B cell (primary cell): ENCODE measurements at places on chromosomes 7 and 10.

GRCh38 chr10:71631007-71631861 lies 88.3 kb downstream of the C10orf105 start:
- DNase-seq, result no peak

- peak; percentile 45 for DNase-seq
These were observed 59.7 kb upstream of the CCDC71L start for GRCh38 chr7:106720641-106721040.

- no peak for DNase-seq
These were observed 207.3 kb upstream of the ADO start for GRCh38 chr10:62597226-62597625.

DNA sequence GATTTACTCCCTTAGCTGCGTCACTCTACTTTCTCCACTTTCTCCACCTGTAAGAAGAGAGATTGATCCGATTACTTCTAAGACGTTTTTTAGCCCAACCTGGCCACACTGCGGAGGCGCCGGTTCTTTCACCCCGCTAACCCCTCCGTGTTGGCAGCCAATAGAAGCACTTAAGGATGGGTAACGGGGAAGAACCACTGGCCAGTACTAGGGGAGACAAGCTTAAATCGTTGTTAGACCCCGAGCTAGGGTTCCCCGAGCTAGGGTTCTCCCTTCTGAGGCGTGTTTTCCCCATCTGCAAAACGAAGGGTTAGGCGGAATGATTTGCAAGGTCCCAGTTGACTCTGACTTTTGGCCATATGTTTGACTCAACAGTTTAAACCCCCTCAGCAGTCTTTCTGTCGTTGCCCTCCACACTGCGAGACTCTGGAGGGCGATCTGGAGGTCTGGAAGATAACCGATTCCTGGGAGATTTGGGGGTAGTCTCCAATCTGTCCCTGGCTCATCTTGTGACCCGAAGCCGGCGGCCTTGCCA lies 644 bp downstream of the UMAD1 start:
- DNase-seq, result no peak

GRCh38 chr10:84395581-84395980 lies 67.2 kb downstream of the CCSER2 start:
- DNase-seq, result no peak

DNA sequence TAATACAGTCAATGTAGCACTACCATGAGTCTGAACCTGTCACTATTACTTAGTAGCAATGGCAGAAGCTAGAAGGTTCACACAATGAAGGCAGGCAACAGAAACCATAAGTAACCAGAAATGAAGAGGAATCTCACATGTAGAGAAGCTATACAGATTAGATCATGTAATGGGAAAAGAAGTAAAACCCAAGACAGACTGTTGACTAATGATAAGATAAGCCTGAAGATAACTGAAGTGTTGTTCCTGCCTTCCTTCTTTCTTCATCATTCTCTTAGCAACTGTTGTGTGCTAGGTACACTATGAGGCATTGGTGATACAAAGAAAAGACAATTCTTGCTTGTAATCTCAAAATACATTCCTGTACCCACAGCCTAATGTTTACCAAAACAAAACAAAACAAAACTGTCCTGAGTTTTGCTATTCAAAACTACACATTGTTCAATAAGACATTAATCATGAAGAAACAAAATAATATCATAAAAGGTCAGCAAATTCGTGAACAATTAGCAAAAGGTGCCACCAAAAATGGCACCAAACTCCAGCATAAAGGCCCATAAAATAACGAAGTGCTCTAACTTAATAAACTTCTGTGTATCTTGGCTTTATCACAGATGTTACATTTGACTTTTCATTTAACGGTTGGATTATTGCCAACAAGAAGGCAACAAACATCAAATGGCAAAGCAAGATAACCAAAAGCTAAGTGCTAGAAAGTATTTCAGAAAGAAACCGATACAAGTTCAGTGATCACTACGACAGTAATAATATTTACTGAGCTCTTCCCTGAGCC lies 27.1 kb downstream of the ZNF800 start:
- no peak for DNase-seq

DNA sequence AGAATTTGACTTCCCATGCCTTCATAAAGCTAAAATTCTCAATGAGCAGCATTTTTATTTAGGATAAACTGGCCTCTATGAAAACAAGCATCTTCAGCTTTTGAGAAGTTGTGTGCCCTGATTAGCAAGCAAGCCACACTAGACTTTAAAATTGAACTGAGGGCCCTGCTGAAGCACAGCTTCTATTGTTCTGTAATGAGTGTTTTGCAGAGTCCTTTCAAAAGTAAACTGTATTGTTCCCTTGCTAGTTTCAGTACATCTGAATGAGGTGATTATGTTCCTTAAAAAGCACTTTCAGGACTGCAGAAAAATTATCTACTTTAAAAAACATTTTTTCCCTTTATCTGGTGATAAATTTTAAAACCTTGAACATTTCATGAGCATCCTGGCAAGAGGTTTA lies 113.3 kb upstream of the PRPS1L1 start:
- no peak for DNase-seq

DNA sequence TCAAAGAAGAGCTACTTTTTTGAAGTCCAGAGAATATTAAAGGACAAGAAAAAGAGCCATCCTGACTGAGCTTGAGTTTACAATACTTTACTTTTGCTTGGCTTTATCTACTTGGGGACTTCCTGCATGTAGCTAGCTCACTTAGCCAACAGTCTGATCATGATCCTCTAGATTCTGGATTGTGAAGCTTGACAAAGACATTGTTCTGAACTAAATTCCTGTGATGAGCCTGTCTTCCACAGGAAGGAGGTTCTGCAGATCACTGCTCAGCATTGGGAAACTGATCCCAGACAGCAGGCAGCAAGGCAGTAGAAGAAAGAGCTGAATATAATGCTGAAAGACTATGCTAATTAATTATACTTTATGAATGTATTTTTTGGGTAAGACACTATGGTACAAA lies 296.4 kb downstream of the DGKB start:
- no peak for DNase-seq

GRCh38 chr7:11191574-11192220 lies 218.0 kb downstream of the PHF14 start:
- no peak for DNase-seq

DNA sequence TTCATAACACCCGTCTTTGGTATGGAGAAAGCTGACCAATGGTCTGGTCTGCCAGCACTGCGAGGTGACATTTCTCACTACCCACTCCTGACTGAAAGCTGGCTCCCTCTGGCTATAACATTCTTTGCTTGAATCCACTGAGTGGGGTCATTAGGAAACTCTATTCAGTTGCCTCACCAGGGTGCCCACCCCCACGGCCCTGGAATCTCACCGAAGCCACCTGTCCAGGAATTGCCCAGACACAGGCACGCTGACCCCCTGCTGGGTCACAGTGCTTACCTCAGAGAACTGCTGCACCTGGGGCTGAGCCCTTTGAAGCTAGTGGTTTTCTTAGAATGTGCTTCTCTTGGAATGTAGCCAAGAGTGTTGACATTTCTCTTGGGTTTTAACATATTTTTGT lies 28.6 kb downstream of the HECW1 start:
- DNase-seq, result no peak

GRCh38 chr10:132102717-132103110 lies 37.0 kb downstream of the JAKMIP3 start:
- DNase-seq, result no peak

DNA sequence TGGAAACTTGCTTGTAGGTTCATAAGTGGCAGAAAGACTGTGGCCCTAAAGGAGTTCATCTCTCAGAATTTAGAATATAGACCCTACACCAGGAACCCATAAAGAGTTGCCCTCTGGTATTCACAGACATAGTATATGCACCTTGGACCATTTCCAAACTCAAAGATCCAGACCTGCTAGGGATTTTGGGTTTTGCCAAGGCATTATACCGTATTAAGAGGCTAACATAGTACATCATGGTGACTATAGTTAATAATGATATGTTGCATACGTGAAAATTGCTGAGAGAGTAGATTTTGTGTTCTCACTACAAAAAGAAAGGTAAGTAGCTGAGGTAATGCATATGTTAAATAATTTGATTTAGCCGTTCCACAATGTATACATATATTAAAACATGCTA lies 13.9 kb downstream of the IFIT3 start:
- DNase-seq, result no peak

- no peak for DNase-seq
These were observed 319.2 kb downstream of the PARD3 start for GRCh38 chr10:34495938-34496337.

GRCh38 chr10:773562-774161 lies 84.2 kb upstream of the DIP2C start:
- no peak for DNase-seq

GRCh38 chr7:24659505-24659904 lies 86.3 kb downstream of the PALS2 start:
- no peak for DNase-seq

DNA sequence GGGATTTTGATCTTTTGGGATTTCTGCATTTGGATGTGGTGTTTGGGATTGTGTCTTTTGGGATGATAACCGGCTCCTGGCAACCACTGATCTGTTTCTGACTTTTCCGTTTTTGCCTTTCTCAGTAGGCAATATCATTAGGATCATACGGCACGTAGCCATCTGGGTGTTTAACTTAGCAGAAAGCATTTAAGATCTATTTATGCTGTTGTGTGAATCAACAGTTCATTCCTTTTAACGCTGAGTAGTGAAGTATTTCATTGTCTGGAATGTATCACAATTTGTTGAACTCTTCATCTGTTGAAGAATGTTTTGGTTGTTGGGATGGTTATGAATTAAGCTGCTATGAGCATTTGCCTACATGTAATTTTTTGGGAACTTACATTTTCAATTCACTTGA lies 459.6 kb downstream of the SDK1 start:
- DNase-seq, result no peak

GRCh38 chr7:129883151-129883550 lies 69.6 kb downstream of the UBE2H start:
- DNase-seq, result no peak

GRCh38 chr7:149385195-149385950 lies 75.5 kb downstream of the ZNF777 start:
- DNase-seq, result no peak

- no peak for DNase-seq
These were observed 170.9 kb downstream of the CDK14 start for GRCh38 chr7:90766814-90767564.

DNA sequence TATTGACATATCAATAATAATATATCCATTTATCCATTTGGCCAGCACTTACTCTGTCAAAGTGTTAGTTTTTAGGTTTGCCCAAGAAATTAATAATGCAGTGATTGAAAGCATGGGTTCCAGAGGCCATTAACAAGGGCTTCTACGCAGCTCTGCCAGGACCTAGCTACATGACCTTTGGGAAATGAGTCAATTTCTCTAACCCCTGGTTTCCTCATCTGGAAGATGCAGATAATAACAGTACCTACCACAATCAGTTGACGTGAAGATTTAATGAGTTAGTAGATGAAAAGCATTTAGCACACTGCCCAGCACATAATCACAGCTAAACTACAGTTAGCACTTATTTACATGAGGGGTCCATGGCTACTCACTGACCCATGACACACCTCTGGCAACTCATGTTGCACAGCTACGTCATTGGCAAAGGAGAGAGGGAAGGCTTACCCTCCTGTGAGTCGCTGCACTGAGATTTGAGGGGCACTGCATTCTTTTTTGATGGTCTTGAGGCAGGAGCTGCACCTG lies 263.7 kb downstream of the PLXNA4 start:
- DNase-seq, result no peak

DNA sequence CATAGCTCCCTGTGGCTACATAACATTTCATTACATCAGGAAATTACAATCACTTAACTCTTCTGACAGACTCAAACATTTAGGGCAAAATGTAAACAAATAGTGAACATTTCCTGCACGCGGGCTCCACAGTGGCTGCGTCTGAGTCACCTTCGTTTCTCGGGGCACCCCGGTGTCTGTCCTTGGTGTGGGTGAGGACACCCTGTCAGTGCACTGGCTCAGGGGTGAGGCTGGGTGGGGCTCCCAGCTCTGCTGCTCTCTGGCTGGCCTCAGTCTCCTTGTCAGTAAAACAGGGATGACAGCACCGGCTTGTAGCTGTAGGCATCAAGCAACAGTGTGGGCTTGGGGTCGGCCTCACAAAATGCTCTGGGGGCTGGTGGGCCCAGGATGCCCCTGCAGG lies 237.1 kb upstream of the SHH start:
- DNase-seq, result no peak

GRCh38 chr10:24162206-24162985 lies 46.5 kb upstream of the KIAA1217 start:
- no peak for DNase-seq

DNA sequence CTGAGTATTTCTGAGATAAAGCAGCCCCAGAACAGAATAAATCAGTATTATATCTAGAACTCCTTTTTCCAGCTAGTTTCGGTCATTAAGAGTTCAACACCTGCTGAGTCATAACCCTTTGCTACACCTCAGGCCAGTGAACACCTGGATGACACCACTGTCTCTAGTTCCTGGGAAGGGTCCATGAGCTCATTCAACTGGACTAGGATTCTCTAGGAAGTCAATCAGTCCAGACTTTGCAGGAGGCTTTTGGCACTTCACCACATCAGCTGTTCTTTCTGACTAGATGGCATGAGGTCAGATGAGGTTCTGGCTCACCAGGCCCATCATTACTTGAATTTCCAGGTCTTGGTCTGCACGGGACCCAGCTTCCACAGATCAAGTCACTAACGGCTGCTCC lies 11.7 kb downstream of the SLC39A12 start:
- DNase-seq, result no peak

DNA sequence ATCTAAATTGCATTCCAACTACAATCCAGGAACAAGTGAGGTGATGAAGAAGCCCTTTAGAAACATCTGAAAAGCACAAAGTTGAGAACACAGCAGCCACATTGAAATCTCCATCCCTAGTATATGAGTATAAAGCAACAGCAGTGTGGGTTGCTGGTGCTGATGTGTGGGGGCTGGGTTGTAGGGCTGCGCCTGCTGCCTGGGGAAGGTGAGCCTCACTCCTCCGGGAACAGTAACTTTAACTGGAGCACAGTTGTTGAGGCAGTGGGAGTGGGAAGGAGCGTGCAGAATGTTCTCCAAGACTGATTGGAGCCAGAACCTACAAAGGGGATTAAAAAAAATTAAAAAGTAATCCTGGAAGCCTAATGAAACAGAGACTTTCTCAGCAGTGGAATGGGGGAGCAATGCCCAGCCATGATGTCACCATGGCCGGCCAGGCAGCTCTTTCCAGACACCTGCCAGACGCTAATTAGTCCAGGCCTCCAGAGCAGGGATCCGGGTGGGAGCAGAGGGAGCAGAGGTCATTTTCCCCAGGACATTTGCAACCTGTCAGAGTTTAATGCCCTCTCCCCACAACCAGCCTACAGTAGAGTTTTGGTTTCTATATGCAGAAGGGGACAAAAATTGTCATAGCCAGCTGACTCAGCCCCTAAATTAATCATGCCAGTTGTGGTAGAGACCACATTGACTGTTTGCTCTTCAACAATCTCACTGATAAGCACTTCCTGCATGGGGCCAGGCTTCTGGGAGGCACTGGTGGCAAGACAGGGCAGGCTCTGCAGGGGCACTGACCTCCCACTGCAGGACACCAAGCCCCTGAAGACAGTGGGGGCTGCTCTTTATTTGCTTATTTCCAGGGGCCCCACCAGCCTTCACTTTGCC lies 133.0 kb upstream of the ZNF32 start:
- DNase-seq, result no peak

- no peak for DNase-seq
These were observed 66.8 kb upstream of the EXOC4 start for GRCh38 chr7:133186060-133186459.
